Activated naive CD8-positive, alpha-beta T cell treated with anti-CD3 and anti-CD28 coated beads for 36 hours (primary cell): ENCODE measurements at places on chromosomes 5 and 9. TPM values are rescaled to one million over a fixed set of nuclear protein-coding genes. Genes with fewer than 3 reads are reported as not detected.

DNA sequence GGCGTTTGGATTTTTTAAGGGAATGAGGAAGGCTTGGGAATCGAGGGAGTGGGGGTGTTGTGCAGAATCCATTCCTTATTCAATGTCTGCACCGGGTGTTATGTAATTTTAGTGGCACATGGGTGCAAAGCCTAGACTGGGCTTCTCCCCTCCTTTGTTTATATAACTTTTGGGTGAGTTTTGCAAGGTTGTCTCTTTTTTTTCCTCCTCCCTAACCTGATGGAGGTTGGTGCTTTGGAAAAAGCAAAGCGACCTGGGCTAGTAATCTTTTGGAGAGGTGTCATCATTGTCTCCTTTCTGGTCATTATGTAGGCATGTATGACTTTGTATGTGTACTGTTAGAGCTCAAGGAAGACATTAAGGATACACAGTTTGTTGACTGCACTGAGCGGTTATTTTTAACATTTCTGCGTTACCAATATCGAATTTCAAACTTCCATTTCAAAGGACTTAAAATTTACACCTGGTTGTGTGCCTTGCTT, 3.1 kb downstream of the SMARCA2 start:
- no peak for DNase-seq

GRCh38 chr5:89087551-89088318, 204.8 kb upstream of the MEF2C start:
- DNase-seq = no peak

GRCh38 chr5:127417528-127417927, 99.9 kb upstream of the PRRC1 start:
- DNase-seq = no peak

The SAXO1 gene
- not detected for total RNA-seq

The ZNF658 gene
- 2.0 TPM for total RNA-seq

The DNM1 gene
- 0.37 TPM for total RNA-seq
